Activated T-helper 2 cell treated with anti-CD3 and anti-CD28 coated beads, Interferon-gamma antibody, Interleukin-2, Interleukin-4, amounts not matched to agents 10 μg/mL and 5 μg/mL and 100 μg/mL, durations not matched to agents 14 hours and 24 hours and 36 hours (primary cell): ENCODE measurements at places on chromosomes 16 and 17. TPM values are rescaled to one million over a fixed set of nuclear protein-coding genes. Genes with fewer than 3 reads are reported as not detected.
A peak's percentile ranks its signal among the peaks of the same experiment; 100 is the strongest.

The SOX15 gene
- total RNA-seq, result 0.21 and 0.60 TPM in 2 replicates

The NLE1 gene
- total RNA-seq, result 38.8 and 40.6 TPM in 2 replicates

The SHISA9 gene
- not detected in 2 replicates for total RNA-seq

The CCDC43 gene
- total RNA-seq, result 39.7 and 40.9 TPM in 2 replicates

GRCh38 chr16:69476920-69477443 lies 52.6 kb downstream of the CYB5B start:
- DNase-seq, result no peak

- no peak for DNase-seq
These were observed 25.8 kb downstream of the MLYCD start for GRCh38 chr16:83924686-83925085.

DNA sequence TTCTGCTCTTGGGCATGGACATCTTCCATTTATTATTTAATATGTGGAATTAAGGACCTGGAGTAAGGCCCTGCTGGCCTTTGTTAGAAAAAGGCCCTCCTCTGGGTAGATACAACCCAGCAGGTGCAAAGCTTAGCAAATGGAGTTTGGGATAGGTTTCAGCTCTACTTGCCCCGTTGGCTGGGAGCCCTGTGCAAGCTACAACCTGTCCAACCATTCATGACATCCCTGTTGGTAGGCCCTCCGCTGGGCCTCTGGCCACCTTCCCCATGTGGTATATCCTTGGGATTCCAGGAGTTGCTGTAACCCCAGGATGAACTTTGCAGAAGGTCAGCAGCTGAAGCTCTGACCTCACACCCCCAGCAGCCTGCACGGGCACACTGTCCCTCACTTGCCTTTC lies 6.4 kb downstream of the NGFR start:
- DNase-seq, result no peak

DNA sequence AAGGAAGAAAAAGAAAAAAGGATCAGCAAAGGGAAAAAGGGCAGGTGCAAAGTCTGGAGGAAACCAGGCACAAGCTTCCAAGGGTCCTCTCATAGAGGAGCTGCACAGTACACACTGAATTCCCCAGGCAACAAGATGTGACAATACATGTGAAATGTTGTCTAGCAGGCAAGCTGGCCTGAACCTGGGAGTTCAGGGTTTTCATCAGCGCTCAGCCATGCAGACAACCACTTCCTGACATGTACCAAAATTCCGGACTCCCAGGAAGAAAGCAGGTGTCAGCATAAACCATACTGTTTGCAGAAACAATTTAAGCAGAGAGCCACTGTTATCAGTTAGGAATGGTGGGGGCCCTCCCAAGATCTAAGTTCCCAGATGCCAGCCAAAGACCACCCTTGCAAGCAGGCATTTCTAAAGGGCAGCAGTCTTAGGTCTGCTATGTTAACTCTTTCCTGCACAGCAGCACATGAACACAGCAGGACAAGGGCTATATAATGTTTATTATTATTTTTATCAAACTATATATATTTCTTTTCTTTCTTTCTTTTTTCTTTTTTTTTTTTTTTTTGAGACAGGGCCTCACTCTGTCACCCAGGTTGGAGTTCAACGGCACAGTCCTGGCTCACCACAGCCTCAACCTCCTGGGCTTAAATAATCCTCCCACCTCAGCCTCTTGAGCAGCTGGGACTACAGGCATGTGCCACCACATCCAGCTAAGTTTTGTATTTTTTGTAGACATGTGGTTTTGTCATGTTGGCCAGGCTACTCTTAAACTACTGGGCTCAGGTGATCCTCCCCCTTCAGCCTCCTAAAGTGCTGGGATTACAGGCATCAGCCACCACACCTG lies 10.1 kb downstream of the TK2 start:
- no peak for DNase-seq

The ZSCAN10 gene
- not detected in 2 replicates for total RNA-seq

DNA sequence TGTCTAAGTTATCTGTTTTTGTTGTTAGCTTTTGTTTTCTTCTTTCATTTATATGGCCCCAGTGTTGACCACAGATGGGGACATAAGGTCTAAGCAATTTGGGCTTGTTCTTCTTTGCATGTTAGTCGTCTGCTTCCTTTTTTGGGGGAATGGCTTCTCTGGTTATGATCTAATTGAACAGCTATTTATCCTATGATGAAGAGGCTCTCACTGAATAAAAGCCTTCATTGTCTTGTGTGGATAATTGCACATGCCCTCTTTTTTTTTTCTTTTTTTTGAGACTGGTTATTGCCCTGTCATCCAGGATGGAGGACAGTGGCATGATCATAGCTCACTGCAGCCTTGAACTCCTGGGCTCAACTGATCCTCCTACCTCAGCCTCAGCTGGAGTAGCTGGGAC lies 13.7 kb downstream of the SMARCE1 start:
- DNase-seq, result no peak

DNA sequence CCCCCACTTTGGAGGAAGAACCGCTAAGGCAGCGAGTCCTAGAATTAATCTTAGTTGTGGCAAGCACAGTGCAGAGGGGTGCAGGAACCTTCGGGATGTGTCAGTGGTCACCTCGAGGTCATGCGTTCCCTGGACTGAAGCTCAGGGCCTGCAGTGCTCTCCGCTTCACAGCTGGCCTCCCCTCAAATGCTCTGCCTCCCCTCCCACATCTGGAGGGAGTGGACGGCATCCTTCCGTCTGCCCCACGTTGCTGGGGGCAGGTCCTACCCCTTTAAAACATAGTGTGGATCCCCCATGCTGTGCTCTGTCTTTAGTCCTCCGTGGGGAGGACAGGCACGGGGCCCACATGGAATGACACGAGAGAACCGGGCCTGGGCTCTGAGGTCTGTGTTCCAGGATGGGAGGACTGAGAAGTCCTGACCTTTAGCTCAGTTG lies 99.5 kb upstream of the CDC42EP4 start:
- no peak for DNase-seq

DNA sequence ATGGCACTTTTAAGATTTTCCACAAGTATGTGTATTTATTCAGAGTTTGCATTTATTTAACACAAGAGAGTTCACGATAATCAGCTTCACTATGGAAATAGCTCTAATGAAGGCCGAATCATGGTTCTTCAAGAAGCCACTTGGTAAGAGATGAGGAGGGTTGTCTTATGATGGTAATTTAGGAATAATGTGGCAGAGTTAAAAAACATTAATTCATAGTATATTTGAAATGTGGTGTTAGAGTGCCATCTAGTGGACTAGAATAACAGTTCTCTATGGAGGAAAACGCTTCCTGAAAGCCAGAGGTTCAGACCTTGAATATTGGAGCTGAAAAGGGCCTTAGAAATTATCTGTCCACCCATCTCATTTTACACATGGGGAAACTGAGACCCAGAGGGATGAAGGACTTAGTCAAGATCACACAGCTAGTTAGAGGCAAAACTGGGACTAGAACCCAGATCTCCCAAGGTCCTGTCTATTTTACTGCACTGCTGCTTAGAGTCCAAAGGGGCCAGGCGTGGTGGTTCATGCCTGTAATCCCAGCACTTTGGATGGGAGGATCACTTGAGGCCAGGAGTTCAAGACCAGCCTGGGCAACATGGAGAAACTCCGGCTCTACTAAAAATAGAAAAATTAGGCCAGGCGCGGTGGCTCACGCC lies 33.8 kb upstream of the KPNB1 start:
- no peak for DNase-seq

DNA sequence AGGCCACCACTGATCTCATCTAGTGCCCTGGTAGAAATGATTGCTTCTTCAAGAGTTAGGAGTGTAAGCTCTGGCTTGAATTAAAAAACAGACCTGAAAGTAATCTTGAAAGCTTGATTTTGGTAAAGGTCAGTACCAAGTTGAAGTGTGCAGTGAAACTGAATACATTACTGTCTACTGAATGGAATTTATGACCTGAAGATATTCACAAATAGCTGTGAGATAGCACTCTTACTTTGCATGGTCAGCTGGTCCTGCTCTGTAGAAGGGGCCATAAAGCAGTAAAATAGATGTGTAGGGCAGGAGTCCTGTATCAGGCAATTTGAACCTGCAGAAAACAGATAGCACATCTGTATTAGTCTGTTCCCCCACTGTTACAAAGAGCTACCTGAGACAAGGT lies 78.6 kb downstream of the MYH13 start:
- DNase-seq, result no peak

DNA sequence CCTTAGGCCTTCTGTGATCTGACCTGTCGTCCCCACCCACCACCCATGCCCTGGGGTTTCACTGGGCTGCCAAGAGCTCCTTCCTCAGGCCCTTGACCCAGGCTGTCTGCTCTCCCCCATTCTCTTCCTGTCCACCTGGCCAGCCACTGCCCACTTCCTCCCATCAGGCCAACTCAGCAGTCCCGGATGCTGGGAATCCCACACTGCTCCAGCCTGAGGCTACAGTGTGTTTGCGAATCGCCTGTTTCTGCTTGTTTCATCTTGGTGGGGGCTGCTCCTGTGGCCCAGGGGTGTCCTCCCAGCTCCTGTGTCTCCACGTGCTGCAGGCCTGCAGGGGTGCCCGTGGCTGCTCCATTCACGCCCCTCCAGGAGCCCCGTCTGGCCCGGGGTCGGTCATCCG lies 839 bp upstream of the METRN start:
- DNase-seq, result no peak

GRCh38 chr17:64174686-64175456 lies 44.9 kb upstream of the ERN1 start:
- DNase-seq, result no peak

The CLEC3A gene
- not detected in 2 replicates for total RNA-seq

DNA sequence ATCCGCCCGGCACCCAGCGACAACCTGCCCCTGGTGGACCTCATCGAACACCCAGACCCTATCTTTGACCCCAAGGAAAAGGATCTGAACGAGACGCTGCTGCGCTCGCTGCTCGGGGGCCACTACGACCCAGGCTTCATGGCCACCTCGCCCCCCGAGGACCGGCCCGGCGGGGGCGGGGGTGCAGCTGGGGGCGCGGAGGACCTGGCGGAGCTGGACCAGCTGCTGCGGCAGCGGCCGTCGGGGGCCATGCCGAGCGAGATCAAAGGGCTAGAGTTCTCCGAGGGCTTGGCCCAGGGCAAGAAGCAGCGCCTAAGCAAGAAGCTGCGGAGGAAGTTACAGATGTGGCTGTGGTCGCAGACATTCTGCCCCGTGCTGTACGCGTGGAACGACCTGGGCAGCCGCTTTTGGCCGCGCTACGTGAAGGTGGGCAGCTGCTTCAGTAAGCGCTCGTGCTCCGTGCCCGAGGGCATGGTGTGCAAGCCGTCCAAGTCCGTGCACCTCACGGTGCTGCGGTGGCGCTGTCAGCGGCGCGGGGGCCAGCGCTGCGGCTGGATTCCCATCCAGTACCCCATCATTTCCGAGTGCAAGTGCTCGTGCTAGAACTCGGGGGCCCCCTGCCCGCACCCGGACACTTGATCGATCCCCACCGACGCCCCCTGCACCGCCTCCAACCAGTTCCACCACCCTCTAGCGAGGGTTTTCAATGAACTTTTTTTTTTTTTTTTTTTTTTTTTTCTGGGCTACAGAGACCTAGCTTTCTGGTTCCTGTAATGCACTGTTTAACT lies 1.0 kb downstream of the NOG start:
- DNase-seq, result peak; percentile 28

- DNase-seq, result peak; percentile 23
These were observed 817 bp downstream of the NDUFAF8 start for GRCh38 chr17:81239714-81240555.

DNA sequence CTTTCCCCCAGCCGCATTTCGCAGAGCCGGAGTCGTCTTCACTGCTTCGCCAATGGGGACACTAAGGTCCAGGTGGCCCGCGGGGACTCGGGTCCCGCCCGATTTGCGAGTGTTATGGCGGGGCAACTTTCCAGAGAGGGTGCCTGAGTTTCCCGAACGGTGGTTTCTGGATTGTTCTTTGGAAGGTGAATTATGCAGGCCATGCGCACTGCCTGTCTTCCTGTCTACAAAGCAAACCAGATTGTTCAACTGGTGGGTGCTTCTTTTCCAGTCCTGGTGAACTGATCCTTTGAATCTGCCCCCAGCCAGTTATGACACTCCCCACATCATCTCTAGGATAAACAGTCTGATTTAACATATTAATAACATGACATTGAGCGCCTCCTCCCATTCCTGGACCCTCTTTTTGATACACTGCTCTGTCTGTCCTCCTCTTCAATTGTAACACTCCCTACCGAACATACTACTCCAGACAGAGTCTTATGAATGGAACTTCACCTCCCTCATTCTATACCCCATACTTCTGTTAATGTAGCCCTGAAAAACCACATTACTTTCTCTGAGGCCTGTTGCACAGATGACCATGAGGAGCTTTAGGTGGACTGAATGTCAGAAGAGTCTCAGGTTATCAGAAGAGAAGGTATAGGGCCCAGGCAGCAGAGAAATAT lies 159.0 kb downstream of the RAB11FIP4 start:
- no peak for DNase-seq

DNA sequence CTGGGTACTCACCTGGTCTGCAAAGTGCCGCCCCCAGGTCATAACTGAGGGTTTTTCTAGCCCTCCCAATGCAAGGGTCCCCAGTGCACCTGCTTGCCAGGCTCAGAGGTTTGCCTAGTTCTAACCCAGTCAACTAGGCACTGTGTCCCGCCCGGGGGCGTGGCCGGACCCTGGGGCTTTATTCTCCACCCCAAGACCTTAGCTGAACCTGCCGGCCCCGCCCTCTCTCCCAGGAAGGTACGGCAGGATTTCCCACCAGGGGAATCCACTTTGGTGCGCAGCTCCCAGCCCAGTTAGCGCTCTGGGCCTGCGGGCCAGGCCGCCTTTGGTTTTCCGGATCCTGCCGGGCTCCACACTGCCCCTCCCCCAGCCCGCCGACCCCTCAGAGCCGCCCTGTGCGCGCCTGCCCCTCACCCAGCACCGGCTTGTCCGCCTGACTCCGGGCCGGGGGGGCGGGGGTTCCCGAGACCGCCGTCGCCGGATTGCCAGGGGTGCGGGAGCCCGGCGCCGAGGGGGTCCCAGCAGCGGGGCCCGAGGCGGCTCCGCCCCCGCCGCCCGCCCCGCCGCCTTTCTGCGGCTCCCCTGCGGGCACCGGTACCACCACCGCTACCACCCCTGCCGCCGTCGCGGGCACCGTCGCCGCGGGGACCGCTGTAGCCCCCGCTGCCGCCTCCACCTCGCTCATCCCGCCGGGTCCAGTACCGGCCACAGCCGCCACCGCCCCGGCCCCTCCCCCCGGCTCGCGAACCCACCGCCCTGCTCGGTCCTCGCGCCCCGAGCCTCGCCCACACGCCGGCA lies 424 bp downstream of the YBX2 start:
- DNase-seq, result no peak

- no peak for DNase-seq
These were observed 50.1 kb downstream of the LMF1 start for GRCh38 chr16:920717-921116.

GRCh38 chr17:3951420-3951819 lies 12.8 kb downstream of the ATP2A3 start:
- DNase-seq, result no peak
